Hematopoietic multipotent progenitor cell (in vitro differentiated cells): ENCODE measurements at places on chromosomes 3 and 15.

DNA sequence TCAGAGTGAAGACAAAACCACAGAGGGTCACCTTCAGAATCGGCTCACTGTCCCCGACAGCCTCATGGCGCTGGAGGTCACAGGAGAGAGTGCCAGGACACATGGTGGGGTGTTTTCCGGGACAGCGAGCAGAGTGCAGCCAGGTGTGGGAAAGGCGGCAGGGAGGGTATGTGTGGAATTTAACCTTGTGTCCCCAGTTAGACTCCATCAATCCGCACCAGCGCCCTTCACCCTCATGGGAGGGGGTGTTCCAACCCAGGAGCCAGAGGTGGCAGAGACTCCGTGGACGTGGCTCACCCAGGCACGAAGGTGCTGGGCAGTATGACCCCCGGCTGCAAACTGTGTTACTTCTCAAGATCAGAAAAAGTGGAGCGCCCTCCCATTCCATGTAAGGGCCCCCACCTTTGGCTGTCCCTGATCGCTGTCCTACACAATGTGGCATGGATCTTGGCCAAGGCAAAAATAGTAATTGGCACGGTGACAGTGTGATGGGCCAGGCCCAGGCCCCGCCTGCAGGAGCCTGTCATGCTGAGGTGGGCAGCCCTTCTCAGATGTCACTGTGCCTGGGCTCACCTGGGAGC lies 190.3 kb downstream of the XXYLT1 start:
- no peak for DNase-seq

DNA sequence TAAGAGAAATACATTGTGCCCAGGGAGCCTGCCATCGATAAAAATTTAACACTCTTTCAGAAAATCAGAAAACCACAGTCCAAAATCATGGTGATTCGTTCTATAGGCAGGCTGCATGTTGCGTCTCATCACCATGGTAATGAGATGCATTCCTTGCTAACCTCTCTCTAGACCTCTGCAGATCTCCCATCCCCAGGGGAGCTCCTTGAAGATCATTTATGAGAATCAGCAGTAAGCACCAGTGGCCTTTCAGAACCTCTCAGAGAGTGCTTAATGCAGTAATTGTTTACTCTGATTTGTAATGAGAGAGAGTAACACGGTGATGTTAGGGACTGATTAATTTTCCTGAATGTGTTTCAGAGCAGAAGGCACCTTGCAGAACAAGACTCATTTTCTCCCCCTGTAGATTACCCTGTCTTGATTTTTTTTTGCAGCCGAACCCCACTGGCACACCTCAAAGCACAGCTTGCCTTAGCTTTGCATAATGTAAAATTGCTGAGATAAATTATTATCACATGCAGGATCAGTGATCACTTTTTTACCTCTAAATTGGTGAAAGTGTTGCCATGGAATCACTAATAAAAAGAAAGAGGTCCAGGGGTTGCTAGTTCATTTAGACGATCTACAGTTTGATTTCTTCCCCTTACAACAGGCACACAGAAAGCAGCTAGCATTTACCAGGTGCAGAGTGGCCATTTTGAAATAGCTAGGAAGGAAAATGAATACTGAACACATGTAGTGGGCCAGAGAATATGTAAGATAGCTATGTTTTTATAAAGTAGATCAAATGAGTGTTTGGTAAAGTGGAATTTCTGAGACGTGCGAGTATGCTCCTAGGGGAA lies 98.9 kb upstream of the CHL1 start:
- DNase-seq = no peak

DNA sequence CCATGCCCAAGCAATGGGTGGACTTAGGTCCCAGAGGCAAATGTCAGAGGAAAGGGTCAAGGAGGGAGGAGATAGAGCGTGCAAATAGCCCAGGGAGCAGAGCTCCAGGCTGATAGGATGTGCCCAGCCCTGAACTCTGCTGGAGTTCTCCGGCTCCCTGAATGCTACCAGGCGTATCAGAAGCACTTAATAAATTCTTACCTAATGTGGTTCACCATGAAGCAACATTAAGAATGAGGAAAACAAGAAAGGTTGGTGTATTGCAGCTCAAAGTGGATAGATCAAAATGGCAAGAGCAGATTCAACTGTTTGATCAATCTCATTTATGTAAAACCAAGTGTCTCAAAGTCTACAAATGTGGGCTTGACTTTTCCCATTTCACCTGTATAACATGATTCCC lies 38.3 kb downstream of the PXYLP1 start:
- DNase-seq = no peak

DNA sequence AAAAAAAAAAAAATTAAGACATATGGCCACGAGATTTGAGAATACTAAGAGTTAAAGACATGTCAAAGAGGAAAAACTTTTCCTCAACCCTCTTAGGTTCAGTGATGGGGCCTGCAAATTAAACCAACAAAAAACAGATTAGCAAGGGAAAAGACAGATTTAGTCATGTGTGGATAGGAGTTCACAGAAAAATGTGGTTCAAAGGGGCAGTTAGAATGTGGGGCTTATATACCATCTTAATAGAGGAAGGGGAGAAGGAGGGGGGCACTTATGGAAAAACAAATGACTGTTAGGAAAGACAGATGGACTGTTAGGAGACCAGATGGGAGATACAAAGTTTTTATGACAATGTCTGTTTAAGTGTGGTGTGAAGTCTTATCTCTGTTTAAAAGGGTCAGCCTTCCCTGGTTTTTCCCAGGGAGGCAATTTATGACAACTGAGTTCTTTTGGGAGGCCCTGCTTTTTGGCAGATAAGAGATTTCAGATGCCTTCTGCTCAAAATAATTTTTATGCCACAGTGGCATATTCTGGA lies 68.7 kb upstream of the FURIN start:
- DNase-seq = no peak

- peak; percentile 56 for DNase-seq
Observed at GRCh38 chr15:51750792-51751696, at the start of gene TMOD2. Gene TMOD2 (plus strand): TSS chr15:51751597. CDS start chr15:51766442, 14,845 bp downstream.

DNA sequence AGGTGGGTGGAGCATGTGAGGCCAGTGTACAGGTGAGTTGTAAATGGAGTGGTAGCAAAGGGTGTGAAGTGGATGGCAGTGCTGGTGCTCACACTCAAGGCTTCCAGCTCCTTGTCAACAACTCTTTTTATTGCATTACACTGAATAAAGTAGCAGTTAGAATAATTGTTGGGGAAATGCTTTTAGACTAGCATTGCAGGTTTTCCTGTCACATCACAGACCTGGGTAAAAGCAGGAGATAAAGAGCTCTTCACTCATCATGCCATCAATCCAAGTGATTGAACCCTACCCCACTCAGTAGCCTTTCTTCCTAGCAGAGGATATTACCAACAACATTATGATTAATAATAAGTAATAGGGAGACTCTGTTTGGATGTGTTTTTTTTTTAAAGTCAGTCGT lies 81.6 kb downstream of the CDIN1 start:
- no peak for DNase-seq

DNA sequence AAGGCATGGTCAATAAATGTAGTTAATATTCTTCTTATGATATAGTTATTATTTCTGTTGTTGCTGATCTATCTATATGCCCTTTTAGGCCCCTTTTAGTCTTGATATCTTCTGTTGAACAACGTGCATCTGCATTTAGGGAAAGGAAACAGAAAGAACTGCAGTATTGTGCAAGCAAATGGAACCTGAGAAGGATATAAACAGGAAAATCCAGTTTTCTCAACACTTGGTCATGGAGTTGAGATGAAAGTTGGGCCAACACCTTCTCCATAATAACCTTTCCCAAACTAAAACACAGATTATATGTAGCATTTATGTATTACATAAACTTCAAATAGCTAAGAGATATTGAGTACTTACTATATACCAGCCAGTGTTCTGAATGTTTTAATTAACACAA lies 179.7 kb downstream of the ADAMTS9 start:
- no peak for DNase-seq
